ENCODE measurements at places on chromosomes 1 and 21.

- no peak for DNase-seq
These were observed 286.0 kb upstream of the DEPDC1 start for GRCh38 chr1:68782890-68783289.

DNA sequence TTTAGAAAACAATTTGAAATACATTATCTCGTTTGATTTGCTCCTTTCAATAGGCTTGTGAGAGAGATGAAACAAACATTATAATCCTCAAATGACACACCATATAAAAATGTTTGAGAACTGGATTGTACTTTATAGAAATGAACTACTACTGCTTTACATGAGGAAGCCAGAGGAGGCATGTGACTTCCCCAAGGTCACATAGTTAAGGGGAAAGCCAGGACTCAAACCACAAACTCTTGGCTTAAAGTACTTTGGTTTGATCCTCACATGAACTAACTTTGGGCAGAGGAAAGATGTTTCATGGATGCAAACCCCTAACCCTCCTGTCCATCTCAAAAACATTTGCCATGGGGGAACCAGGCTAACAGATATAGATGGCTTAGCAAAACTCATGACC lies 4.7 kb downstream of the ARHGEF11 start:
- DNase-seq: peak; percentile 35

DNA sequence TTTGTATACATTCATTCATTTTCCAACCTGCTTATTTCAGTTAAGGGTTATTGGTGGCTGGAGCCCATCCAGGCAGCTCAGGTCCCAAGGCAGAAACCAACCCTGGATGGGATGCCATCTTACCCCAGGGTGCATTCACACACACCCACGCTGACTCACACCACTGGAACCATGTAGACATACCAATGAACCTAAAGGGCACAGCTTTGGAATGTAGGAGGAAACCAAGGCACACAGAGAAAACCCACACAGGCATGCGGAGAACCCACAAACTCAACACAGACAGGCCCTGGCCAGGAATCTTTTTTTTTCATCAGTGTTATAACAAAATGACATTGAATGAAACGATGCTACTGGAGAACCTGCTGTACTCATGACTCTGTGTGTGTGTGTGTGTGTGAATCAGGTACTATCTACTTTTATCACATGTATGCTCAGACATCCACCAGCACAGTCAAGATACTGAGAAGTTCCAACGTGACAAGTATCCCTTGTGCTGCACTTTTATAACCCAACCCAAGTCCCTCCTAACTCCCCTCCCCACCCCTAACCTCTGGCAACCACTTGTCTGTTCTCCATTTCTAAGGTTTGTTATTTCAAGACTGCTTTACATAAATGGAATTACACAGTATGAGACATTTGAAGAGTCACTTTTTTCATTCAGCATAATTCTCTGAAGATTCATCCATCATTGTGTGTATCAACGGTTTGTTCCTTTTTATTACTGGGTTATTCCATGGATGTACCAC lies 286.8 kb upstream of the PLD5 start:
- no peak for DNase-seq

- DNase-seq: no peak
These were observed 19.0 kb downstream of the SDC3 start for GRCh38 chr1:30889511-30889910.

GRCh38 chr1:243917863-243918565 lies 68.0 kb upstream of the AKT3 start:
- DNase-seq: peak; percentile 68

DNA sequence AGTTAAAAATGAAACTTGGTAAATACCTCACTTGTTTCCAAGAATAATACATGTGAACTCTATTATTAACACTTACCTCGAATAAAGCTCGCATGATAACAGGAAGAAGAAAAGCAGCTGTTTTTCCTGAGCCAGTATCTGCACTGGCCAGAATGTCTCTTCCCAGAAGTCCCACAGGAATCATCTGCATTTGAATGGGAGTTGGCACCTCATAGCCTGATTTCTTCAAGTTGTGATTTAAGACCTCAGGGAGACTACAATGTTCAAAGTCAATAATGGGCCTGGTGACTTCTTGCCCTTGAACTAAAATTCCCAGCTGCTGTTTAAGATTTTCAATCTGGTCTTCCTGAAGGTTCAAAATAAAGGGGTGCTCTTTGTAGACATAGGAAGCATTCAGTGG lies 3.8 kb downstream of the DDX59 start:
- no peak for DNase-seq

DNA sequence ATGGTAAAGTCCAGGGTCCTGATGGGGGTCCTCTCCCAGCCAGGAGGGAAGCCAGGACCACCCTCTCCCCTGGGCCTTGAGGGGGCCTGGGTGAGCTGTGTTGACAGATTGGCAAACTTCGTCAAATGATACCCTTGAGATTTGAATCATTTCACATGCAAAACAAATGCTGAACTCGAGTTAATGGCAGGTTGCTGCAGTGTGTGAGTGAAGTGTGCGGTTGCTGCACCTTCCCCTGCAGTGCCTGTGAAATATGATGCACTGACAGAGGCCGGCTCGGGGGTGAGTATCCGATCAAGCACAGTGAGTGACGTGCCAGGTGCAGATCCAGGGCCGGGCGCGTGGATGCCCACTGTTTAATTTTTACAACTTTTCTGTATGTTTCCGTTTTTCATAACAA lies 5.7 kb upstream of the KRTAP12-1 start:
- DNase-seq: no peak

DNA sequence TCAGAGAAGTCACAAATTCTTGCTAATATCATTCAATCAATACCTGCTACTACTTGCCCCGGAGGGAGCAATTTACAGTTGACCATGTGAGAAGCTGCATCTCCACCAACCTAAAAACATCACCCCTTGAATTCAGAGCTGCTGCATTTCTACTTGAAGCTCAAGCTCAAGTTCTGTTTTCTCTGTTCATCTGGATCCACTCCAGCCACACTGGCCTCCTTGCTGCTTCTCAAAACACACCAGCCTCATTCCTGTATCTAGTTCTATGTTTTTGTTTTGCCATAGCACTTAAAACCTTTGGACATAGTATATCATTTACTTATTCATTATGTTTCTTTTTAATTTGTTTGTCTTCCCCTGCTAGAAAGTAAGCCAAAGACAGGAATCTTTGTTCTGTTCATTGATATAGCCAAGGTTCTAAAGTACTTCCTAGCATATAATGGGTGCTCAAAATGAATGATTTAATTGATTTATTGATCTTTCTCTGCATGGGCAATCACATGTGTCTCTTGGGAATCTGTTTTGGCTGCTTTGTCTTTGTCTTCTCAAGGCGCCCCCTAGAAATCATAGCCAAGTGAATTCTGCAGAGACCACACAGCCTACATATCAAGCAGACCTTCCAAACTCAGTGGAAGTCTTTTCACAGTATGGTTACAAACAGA lies 23.6 kb downstream of the SYF2 start:
- no peak for DNase-seq

DNA sequence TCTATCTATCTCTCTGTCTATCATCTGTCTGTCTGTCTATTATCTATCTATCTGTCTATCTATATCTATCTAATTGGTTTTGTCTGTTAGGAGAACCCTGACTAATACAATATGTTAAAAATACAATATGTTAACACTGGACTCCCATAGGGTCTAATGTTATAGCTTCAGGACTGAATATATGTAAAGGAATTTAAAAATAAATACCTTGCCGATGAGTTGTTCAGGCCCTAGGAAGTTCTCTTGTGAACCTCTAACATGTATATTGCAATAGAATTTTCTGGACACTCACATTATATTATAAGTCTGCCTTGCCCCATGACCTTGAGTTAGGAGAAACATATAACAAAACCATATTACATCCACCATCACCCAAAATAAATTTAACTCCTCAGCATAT lies 900.6 kb downstream of the NCAM2 start:
- DNase-seq: no peak

- DNase-seq: peak; percentile 47
These were observed 136.4 kb downstream of the AKT3 start for GRCh38 chr1:243713470-243714186.

DNA sequence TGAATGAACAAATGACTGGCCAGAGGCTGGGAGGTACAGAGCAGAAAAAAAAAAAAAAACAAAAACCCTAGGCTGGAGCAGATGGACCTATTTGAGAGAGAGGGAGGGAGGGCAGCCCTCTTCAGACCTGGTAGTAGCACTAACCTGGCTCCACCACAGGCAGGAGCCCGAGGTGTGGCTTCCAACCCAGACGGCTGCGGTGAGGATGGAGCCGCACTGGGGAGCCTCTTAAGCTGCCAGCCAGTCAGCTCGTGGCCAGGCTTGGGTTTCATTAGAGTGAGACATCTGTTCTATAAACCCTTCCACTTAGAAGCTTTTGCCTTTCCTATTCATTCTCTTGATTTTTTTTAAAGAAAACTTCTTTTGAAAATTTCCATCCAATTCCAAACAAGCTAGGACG lies 16.8 kb downstream of the LGR6 start:
- peak; percentile 43 for DNase-seq

DNA sequence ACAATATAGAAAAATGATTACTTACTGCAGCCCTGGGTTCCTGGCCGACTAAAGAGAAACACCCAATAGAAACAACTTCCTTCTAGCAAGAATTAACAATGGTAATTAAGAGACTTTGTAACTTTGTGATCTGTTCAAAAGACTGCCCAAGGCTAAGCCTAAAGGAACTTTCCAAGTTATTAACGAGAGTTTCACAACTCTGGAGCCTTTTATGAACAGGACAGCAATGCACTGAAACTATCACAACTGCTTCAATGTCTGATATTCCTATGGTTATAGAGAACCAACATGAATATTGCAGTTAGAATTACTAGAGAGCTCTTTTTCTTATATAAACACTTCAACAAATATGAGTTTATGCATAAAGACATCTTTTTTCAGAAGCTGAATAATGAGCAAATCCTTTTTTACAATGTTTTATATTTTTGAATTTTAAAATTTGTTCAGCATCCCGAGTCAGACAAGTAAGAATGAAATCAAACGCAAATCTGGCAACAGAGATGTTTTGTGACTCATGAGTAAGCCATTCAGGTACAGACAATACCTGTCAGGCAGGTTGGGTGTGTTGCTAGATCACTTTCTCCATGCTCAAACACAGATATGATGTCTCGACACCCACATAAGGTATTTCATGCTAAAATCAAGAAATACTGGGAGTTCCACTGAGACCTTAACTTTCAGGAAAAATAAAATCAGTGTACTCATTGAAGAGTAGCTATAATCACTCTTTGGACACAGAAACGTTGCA lies 22.2 kb upstream of the KCNJ15 start:
- no peak for DNase-seq

DNA sequence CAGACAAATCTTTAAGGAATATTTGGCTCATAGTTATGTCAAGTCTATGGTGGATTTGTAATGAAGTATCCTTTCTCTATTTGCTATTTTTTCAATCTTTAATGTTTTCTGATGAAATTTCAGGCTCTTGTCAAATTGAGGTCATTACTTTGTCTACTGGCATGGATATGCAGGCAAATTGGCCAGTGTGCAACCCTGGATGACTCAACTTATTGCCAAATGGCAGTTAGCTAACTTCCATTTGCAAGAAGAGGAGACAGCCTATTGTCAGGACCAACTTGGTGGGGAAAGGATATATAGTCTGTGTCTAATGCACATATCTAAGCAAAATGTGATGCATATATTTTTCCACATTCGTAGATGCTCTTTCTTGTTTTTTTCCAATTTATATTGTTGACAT lies 530.5 kb downstream of the PTBP2 start:
- DNase-seq: peak; percentile 91

GRCh38 chr1:10597492-10598388 lies 123.0 kb downstream of the PEX14 start:
- no peak for DNase-seq

GRCh38 chr1:234154320-234155251 lies 218.7 kb upstream of the COA6 start:
- DNase-seq: peak; percentile 82

GRCh38 chr1:75992312-75992711 lies 60.1 kb upstream of the ASB17 start:
- no peak for DNase-seq
